ENCODE measurements at places on chromosomes 5 and 9.

DNA sequence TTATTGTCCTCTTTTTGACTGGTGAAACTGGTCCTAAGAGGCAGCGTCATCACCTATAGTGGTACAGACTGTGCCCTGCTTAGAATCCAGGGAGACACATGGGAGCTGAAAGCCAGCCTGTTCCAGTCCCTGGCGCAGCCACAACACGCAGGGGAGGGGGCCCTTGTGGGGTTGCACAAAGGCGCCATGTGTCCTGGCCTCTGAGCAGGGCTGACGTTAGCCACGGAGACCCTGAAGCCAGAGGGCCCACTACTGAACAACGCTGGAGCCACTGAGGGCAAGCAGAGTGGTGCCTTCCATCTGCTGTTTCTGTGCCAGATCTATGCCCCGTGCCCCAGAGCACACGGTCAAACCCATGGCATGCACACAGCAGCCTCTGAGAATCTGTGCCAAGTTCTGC is 147.3 kb downstream of the ACTL7B start:
- DNase-seq: no peak

- DNase-seq: no peak
Measured at GRCh38 chr9:70947511-70947910, 173.9 kb downstream of the TRPM3 start.

DNA sequence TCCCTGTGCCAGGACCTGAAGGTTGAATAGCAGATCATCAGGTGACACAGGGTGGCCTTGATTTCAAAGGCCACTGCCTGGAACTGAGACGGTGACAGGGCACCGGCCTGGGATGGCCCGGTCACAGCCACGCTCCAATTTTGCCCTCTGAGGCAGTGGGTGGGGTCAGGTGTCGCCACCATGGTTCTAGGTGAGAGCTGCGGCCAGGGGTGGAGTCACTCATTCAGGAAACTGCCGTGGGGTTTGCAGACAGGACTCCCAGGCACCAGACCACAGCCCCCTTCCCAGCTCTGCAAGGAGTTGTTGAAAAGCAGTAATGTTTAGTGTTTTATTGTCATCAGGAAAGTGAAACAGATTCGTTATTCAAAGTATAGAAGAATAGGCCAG is 17.3 kb upstream of the RNU6ATAC start:
- DNase-seq: no peak

- DNase-seq: no peak
Measured at GRCh38 chr9:68914751-68915150, 99.2 kb downstream of the PRKACG start.

DNA sequence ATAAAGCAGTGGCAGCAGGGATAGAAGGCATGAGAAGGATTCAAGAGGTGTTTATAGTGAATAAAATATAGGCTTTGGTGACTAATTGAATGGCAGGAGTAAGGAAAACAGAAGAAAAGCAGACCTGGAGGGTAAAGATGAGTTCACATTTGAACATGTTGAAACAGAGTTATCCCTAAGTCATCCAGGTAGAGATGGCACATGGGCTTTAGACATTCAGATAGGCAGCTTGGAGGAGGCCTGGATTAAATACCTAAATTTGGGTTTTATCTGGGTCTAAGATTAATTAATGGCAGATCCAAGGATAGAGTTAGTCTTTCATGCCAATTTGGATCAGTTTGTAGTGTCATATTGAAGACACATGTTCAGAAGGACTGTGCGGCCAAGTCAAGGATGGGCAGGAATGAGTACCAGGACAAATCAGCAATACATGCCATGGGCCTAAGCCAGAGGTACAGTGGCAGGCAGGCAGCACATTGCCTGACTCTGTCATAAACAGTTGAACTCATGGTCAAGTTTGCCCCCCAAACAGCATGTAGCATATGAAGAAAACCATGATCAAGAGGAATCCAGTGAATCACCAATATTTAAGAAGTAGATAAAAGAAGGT is 115.5 kb upstream of the SLC12A2 start:
- no peak for DNase-seq

GRCh38 chr9:37998881-37999587 is 70.0 kb downstream of the SHB start:
- no peak for DNase-seq

DNA sequence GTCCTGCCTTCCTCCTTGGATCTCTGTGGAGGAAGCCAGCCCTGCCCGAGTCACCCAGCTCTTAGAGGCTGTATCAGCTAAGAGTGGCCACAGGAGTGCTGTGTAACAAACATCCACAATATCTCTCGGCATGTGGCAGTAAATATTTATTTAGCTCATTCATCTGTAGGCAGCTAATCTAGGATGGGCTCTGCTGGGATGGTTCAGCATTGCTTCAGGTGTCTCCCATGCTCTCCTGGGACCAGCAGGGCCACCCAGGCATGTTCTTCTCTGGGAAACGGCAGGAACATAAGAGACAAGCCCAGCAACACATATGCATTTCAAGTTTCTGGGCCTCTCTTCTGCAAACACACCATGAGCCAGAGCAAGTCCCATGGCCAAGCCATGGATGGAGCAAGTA is 56.1 kb downstream of the HRH2 start:
- no peak for DNase-seq

GRCh38 chr5:14235872-14236271 is 92.7 kb downstream of the TRIO start:
- DNase-seq: no peak

DNA sequence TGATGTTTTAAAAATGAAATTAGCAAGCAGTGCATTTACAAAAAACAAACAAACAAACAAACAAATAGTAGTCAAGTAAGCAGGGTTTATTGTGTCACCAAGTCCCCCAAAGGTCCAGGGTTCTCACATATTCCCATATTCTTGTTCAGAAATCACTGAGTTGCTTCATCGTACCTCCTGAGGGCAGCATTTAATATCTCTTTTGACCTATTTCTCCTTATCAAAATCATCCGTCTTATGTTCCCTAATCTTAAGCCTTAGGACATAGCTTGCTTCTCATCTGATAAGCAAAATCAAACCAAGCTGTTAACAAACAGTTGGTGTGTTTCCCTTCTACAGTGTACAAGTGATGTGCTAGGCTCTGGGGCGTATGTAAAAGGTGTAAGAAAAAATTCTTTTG is 109.5 kb upstream of the MAN2A1 start:
- no peak for DNase-seq

- no peak for DNase-seq
Measured at GRCh38 chr5:103389846-103390245, 131.3 kb downstream of the MACIR start.

- no peak for DNase-seq
Measured at GRCh38 chr9:118568704-118569103, 800.5 kb downstream of the BRINP1 start.

- no peak for DNase-seq
Measured at GRCh38 chr5:16935231-16936149, 598 bp downstream of the MYO10 start.

- no peak for DNase-seq
Measured at GRCh38 chr5:35438786-35439185, 178.9 kb upstream of the SPEF2 start.

DNA sequence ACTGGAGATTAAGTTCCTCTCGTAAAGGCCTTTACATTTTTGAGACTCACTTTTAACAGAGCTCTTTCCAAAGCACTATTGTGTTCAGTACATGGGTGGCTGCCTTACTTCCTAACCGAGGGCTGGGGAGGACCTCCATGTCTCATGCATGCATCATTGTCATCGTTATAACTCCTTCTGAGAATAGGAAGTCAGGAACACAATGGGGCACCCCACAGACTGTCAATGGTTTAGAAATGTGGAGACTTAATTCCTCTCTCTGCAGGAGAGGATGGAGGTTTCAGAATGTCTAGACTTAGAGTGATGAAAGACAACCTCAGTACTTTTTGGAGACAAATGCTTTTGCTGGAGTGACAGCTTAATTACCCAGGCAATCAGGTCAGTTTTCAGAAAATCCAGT is 83.9 kb downstream of the PRLR start:
- no peak for DNase-seq

DNA sequence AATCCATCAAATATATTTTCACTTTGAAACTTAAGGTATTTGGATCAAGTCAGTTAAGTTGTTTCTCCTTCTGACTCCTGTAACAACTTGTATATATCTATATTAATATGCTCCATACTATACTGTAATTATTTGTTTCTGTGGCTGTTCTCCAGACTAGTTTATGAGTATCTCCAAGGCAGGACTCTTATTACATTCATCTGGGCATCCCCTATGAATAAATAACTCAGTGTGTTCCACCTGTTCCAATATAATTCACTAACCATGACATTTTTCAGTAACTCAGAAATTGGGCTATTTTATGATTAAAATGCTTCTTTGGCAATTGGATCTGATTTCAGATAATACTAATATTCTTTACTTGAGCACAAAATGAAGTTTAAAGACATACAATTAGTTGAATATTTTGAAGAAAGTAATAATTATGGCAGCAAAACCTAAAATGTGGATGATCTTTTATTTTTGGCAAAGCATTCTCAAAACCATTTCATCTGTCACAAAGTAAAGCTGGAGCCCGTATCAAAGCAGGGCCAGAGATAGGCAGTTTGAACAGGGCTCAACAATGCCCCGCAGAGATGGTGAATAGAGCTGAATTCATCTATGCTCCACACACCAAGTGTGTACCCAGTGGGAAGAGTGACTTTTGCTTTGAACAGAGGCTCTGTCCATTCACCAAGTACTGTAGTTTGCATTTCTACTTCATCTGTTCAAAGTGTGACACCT is 314.3 kb downstream of the PDE4D start:
- DNase-seq: no peak

- DNase-seq: no peak
Measured at GRCh38 chr9:16866587-16866986, 3.9 kb downstream of the BNC2 start.

DNA sequence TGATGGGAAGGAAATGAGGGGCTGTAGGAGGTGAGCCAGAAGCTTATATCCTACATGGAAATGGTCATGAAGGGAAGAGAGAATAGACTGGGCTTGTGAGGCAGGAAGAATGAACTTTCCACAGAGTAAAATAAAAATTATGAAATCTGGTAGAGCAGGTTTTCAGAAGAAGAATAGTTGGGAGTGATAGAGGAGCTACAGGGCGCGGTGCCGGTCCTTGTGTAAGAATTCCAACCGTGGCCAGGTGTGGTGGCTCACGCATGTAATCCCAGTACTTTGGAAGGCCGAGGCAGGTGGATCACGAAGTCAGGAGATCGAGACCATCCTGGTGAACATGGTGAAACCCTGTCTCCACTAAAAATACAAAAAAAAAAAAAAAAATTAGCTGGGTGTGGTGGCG is 8.9 kb upstream of the UNC13B start:
- no peak for DNase-seq

- DNase-seq: no peak
Measured at GRCh38 chr9:130445268-130445983, 665 bp downstream of the ASS1 start.

- DNase-seq: no peak
Measured at GRCh38 chr5:179126506-179126991, 66.4 kb downstream of the ZNF354C start.

GRCh38 chr9:4465910-4466309 is 24.4 kb upstream of the SLC1A1 start:
- DNase-seq: no peak

DNA sequence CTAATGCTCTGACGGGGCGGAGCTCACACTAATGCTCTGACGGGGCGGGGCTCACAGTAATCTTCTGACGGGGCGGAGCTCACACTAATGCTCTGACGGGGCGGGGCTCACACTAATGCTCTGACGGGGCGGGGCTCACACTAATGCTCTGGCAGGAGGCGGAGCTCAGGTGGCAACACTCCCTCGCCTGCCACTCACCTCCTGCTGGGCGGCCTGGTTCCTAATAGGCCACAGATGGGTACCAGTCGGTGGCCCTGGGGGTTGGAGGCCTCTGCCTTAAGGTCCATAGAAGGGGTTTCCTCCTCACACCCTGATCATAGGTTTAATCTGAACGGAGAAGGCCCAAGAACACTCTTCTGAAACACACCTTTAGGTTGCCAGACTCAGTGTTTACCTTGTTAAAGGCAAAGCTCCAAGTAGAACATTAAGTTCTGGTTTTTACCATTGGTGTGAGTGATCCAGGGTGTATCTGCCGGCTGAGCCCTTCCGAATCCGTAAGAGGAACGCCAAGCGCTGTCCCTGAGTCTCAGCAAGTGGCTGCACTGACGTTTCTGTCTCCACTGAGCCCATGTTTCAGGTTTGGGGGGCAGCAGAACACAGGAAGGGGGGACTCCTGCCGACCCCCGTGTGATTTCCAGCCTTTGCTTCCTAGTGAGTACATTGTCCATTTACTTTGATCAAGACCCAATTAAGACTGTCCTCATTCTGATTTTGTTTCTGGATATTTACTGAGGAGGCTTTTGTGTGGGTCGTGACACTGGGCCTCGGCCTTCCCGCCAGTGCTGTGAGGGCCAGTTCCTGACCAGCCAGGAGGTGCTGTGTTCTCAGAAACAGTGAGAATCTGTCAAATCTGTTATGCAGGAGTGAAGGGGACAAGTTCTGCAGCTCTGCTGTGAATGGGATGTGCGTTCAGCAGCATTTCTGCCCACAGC is 24.6 kb upstream of the LRRC14B start:
- no peak for DNase-seq

GRCh38 chr5:93407454-93407853 is 173.6 kb downstream of the NR2F1-AS1 start:
- DNase-seq: no peak

DNA sequence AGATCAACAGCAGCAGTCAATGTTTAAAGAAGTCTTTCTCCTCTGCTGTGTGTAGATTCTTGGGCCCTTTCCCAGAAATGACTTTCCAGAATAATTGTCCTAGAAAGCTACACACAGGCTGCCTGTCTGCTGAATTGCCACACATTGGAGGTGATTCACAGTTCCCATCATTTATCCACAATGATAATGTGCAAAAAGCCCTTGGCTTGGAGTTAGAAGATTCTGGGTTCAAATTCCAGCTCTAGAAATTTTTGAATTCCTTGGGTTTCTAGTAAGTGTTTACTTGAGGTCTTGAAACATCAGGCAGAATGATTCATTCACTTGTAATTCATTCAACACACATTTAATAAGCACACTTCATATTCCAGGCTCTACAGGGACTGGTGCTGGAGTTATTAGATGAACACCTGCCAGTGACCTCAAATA is 28.6 kb upstream of the EPB41L4B start:
- DNase-seq: no peak

GRCh38 chr9:935348-935965 is 41.0 kb upstream of the DMRT3 start:
- no peak for DNase-seq

DNA sequence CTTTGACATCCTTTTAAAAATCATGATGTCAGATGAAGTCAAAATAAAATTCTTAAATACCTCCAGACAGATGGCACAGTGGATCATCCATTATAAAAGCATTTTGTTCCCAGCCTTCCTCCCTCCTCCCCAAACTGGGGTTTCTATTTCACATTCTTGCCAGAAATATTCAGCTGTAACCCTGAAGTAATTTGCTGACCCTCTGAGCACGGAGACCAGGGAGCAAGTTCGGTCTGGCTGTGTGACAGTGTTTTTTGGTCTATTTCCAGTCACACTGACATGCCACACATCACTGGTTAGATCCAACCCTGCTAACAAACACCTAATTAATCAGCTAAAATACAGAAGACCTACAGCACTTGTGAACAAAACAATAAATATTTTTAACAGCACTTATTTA is 126.2 kb upstream of the DMRT1 start:
- no peak for DNase-seq
